RPMI7951 (cell line): ENCODE measurements at places on chromosomes 1 and 21. TPM values are rescaled to one million over a fixed set of nuclear protein-coding genes. Genes with fewer than 3 reads are reported as not detected.

GRCh38 chr1:213067352-213067751 lies 16.3 kb downstream of the RPS6KC1 start:
- DNase-seq = no peak

DNA sequence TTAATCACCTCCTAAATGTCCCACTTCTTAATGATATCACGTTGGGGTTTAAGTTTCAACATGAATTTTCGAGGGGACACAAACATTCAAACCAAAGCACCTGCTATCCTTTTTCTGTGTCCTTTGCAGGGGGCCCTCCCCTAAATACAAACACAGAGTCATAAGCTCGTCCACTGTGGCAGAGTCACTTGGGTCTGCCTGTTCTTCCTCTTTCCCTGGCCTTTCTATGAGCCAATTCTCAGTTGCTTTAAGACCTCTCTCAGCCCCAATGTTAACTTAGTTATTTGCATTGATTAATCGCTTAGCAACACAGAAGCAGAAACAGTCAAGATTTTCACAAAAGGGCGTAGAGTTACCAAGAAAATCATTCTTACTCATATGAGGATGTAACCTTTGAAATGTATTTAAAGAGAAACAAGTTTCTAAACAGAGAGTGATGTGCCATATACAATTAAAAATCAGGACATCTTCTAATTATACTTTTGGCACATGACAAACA lies 14.9 kb downstream of the APCS start:
- DNase-seq = no peak

- no peak for DNase-seq
Measured at GRCh38 chr1:230171356-230172015, 104.4 kb downstream of the GALNT2 start.

- DNase-seq = peak; percentile 91
Measured at GRCh38 chr1:23273450-23274133, 56.3 kb upstream of the HTR1D start.

Gene SPRR2F
- total RNA-seq = not detected in 2 replicates

Gene AMPD1
- total RNA-seq = not detected in 2 replicates

DNA sequence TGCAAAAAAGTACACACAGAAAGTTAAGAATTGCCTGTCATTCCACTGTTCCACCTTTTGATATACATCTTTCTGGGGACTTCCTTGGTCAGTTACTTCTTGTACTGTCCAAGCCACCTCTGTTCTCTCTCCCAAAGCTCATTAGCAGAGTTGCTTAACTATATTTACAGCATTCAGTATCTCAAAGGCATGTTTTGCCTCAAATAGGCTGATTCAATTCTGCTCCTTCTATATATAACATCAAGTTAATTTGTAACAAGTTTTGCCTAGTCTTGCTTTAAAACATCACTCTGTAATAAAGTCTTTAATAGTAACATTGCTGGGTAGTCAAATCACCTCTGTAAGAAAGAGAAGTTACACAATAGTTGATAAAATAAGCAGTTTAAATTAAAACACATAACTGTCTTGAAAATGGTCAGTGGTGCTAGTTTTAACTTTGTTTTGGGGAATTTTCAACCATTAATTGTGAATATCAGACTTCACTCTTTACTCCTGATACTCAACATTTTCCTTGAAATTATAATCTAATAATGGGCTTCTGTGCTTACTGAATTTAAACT lies 35.7 kb downstream of the EDARADD start:
- DNase-seq = no peak

- no peak for DNase-seq
Measured at GRCh38 chr1:56436912-56437417, 142.4 kb downstream of the PLPP3 start.

GRCh38 chr1:93592551-93592949 lies 89.1 kb downstream of the BCAR3 start:
- DNase-seq = no peak

Gene PRKCZ
- 2.3 and 5.2 TPM in 2 replicates for total RNA-seq

GRCh38 chr1:61699911-61700851 lies 24.8 kb downstream of the TM2D1 start:
- DNase-seq = no peak

DNA sequence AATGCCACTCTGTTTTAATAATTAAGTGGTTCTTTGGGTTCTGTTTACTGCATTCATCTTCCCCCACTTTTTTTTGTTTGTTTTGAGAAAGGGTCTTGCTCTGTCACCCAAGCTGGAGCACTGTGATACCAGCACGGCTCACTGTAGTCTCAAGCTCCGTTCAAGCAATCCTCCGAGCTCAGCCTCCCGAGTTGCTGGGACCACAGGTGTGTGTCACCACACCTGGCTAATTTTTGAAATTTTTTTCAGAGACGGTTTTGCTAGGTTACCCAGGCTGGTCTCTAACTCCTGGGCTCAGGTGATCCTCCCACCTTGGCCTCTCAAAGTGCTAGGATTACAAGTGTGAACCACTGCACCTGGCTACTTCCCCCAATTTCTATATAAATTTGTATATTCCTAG lies 29.3 kb downstream of the KPNA6 start:
- DNase-seq = no peak

DNA sequence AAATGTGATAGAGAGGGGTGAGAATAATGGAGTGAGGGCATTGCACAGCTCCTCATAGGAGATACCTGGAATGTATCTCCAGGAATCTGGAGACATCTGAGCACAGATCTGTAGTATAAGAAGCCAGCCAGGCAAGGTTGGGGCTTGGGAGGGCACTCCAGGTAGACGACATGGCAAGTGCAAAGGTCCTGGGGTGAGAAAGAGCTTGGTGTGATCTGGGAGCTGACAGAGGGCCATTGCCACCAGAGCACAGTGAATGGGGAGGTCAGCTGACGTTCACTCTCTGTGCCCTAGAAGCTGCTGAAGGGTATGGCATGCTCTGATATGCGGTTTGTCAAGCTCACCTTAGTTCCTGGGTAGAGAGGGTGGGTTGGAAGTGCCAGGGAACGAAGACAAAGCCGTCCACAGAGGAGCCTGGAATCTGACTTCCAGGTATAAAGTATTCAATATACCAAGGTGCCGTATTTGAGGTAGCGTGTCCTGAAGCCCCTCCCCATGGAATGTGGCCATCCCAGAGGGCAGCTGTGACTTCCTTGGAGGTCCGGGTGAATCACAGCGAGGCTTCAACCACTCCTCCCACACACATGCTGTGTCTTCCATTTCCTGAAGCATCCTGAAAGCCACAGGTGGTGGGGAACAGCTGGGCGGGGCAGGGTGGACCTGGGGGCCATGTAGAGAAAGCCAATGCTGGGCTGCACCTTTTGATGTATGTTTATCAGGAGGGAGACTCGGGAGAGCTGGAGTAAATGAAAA lies 182.7 kb upstream of the KLHDC7A start:
- DNase-seq = no peak

Gene AADACL4
- total RNA-seq = not detected in 2 replicates

- no peak for DNase-seq
Measured at GRCh38 chr1:7857985-7858384, 5.1 kb upstream of the UTS2 start.

DNA sequence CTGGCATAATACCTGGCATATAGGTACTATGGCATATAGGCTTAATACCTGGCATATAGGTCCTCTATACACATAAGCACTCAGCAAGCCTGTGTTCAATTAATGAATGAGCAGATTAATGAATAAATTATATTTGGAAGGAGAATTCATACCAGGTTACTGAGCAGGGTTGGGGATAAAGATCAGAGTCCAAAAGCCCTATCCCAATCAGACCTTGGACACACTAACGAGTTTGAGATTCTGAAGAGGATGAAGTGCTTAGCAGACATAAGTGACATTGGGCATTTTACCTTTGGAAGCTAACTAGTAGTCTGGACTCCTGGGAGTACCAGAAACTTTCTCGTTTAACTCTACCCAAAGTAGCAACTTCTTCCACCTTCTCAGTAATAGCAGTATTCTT lies 63.3 kb upstream of the ARHGAP29 start:
- DNase-seq = no peak

Gene CDK18
- under 0.01 and 0.36 TPM in 2 replicates for total RNA-seq

- DNase-seq = no peak
Measured at GRCh38 chr21:33522953-33523349, 19.0 kb downstream of the GART start.

DNA sequence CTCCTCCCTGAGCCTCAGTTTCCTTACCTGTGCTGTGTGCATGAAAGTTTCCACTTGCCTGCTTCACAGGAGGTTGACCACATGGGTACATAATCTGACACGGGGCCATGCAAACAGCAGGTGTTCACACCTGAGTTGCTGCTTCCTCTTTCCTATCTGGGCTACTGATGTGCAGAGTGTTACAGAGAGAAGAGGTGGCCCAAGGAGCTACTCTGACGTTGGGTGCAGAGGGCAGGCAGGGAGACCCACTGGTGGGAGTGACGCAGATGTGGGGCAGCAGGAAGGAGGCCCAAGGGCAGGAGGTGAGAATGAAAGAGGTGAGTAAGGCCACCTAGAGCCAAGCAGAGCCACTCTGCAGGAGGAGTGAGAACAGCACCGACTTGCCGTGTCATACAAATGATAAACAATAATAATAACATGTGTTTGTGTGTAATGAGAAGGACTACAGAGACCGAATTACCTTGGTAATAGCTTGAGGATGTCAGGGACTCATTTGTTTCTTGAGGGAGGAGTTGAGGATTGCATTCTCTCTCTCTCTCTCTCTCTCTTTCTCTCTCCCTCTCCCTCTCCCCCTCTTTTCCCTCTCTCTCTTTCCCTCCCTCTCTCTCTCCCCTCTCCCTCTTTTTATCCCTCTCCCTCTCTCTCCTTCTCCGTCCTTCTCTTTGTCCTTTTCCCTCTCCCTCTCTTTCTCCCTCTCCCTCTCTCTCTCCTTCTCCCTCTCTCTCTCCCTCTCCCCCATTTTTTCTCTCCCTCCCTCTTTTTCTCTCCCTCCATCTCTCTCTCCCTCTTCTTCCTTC lies 87.4 kb upstream of the IGSF21 start:
- DNase-seq = no peak

DNA sequence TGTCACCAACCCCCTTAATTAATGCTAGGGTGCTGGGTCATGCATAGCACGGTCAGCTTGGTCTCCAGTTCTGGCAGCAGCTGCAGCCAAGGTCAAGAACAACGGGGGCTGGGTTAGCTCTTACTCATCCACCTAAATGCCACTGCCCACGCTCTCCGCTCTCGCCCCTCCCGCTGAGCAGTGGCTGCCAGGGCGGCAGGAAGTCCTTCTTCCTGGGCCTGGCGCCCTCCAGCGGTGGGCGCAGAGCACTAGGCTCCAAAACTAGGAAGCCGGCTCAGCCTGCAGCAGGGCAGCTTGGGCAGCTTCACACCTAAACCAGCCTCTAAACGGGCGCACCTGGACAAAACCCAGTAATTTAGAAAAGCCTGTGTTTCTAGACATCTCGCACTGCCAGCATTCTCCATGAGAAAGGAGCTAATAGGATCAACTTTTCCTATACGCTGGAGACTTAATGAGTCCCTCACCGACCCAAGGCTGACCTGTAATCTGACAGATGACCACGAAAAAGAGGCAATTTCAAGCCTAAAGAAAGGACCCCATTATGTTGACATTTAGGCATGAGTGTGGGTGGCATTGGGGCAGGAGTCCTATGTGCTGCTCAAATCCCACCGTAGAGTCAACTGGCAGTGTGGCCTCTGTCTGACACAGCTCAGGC lies 78.4 kb upstream of the LRRN2 start:
- DNase-seq = peak; percentile 73

GRCh38 chr1:2396476-2396875 lies 4.8 kb downstream of the RER1 start:
- no peak for DNase-seq

- no peak for DNase-seq
Measured at GRCh38 chr1:47443530-47444296, 5.9 kb downstream of the FOXD2 start.

Gene SCAMP3
- total RNA-seq = 69.0 and 73.9 TPM in 2 replicates

- no peak for DNase-seq
Measured at GRCh38 chr1:196774603-196775002, at the start of gene CFHR3. Gene CFHR3 (plus strand): TSS chr1:196774840. CDS start chr1:196774887, 47 bp downstream.

Gene GJB5
- total RNA-seq = not detected in 2 replicates

- no peak for DNase-seq
Measured at GRCh38 chr1:217506878-217507277, 124.0 kb downstream of the GPATCH2 start.

Gene MRAP
- not detected in 2 replicates for total RNA-seq

GRCh38 chr1:53448241-53448841 lies 10.9 kb upstream of the DMRTB1 start:
- DNase-seq = no peak

GRCh38 chr1:172581779-172582178 lies 48.8 kb downstream of the SUCO start:
- DNase-seq = no peak

GRCh38 chr1:68706639-68707317 lies 209.9 kb upstream of the DEPDC1 start:
- no peak for DNase-seq

- no peak for DNase-seq
Measured at GRCh38 chr1:111789142-111789541, 33.4 kb downstream of the DDX20 start.

Gene TFF3
- total RNA-seq = 0.29 and 2.6 TPM in 2 replicates

Gene GBP7
- not detected in 2 replicates for total RNA-seq

Gene AIRE
- total RNA-seq = 0.10 TPM in 1 of 2 replicates, not detected in the other

- DNase-seq = no peak
Measured at GRCh38 chr1:114037962-114038816, 58.9 kb downstream of the OLFML3 start.

Gene ORC1
- total RNA-seq = 18.4 and 20.7 TPM in 2 replicates

DNA sequence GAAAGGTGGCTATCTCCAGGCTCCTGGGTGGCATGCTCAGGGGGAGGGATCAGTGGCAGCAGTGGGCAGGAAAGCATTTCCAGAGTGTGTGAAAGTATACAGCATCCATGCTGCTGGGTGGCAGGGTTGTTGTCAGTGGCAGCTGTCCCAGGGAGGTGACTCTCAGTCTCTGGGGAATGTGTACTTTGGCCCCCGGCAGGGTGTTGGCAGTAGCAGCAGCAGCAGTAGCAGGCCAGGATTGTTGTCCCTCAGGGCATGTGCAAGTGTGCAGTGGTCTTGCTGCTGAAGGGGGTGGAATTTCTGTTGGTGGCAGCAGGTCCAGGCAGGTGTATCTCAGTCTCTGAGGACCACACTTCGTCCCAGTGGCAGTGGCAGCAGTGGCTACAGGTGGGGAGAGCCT lies 71.7 kb upstream of the GUCA2B start:
- peak; percentile 5 for DNase-seq

GRCh38 chr1:55310505-55310971 lies 95.4 kb upstream of the USP24 start:
- peak; percentile 98 for DNase-seq

Gene NECTIN4
- 0.20 TPM in 1 of 2 replicates, not detected in the other for total RNA-seq

DNA sequence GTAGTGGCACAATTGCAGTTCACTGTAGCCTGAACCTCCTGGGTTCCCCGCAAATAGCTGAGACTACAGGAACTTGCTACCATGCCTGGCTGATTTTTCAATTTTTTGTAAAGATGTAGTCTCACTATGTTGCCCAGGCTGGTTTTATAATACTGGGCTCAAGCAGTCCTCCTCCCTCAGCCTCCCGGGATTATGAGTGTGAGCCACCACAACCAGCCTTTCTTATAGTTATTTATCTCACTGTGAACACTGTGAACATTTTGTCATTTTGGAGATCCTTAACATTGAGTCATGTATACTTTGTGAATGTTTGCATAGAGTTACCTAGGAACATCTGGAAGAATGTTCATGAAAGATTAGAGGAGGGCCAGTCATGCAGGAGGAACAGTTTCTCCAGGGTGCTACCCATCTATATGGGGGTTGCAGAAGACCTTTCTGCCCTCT lies 127.1 kb upstream of the CACYBP start:
- DNase-seq = no peak
